ENCODE measurements at places on chromosomes 1 and 21.

- no peaks in the 10 kb centered on the region for H3K4me1 ChIP-seq
- H3K36me3 ChIP-seq, result no peaks in the 10 kb centered on the region
- H3K27ac ChIP-seq, result no peak overlapping the region
- no peak for DNase-seq
Measured at GRCh38 chr1:36919491-36920145, 114.7 kb downstream of the GRIK3 start.

GRCh38 chr1:246641394-246641793 is 75.1 kb downstream of the CNST start:
- no peak for DNase-seq
- no peak overlapping the region for H3K4me3 ChIP-seq
- no peaks in the 10 kb centered on the region for H3K27me3 ChIP-seq
- peaks cover 20% of the 10 kb centered on the region for H3K4me1 ChIP-seq
- peaks cover 19% of the 10 kb centered on the region for H3K36me3 ChIP-seq

DNA sequence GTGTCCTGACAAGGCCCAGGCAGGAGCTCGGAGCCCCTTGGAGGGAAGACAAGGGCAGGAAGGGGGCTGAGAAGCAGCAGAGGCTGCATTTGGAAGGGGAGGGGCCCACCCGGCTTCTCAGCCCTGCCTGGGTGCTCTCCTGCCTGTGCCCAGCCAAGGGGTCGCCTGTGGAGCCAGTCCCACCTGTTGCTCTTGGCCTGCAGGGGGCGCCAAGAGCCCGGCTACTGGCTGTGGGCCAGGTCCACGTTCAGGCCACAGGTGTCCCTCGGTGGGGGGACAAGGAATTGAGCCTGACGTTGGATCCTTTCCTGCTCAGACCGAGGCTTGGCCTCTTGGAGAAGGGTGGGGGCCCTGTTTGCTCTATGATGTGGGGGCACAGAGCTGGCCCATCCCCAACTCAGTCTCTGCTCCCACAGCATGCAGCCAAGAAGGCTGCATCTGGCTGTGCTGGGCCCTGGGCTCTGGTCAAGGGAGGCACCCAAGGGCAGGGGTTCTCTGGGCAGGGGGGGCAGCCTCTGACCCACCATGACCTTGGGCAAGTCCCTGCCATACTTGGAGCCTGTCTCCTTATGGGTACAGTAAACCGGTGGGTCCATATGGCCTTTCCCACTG is 10.9 kb downstream of the WNT4 start:
- no peaks in the 10 kb centered on the region for H3K36me3 ChIP-seq
- DNase-seq, result no peak
- peaks cover 11% of the 10 kb centered on the region for H3K4me1 ChIP-seq
- H3K27me3 ChIP-seq, result peaks cover 27% of the 10 kb centered on the region

DNA sequence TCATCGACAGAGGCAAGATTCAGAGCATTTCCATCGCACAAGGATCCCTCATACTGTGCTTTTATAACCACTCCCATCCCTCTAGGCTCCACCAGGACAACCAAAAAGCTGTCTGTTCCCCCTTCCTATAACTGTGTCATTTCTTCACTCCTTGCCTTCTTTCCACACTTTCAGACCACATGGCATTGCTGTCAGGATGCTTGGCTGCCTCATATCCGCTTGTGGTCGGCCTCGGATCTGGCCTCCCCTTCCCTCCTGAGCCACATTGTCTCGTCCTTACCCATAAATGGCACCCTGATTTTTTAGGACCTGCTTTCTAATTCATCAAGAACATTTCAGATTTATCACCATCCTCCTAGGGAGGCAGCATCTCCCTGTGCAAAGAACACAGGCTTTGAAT is 80.5 kb downstream of the HIVEP3 start:
- H3K27me3 ChIP-seq, result no peaks in the 10 kb centered on the region
- DNase-seq, result no peak
- no peaks in the 10 kb centered on the region for H3K4me1 ChIP-seq
- no peak overlapping the region for H3K27ac ChIP-seq

DNA sequence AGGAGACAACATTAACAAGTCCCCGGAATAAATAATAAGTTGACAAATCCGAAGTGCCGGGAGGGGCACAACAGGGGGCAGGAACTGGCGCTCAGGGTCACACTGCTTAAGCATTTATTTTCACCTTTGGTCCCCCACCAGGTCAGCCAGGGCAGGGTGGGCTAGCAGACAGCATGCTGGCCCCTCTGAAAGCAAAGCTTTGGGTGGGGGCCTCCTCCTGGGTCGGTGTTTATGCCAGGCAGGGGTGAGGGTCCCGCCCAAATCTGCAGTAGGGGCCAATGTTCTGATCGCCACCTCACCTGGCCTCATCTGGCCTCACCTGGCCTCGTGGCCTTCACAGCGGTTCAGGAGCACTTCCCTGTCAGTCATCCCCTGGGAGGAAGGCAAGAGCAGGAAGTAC is 8.2 kb upstream of the FAM131C start:
- no peak for DNase-seq
- H3K27me3 ChIP-seq, result no peaks in the 10 kb centered on the region
- H3K4me3 ChIP-seq, result no peak overlapping the region
- no peaks in the 10 kb centered on the region for H3K36me3 ChIP-seq

- no peaks in the 10 kb centered on the region for H3K4me1 ChIP-seq
- no peak for DNase-seq
- no peaks in the 10 kb centered on the region for H3K36me3 ChIP-seq
- no peak overlapping the region for H3K27ac ChIP-seq
Measured at GRCh38 chr1:110734133-110734680, 59.5 kb upstream of the KCNA3 start.

GRCh38 chr1:209756615-209757445 is 977 bp downstream of the TRAF3IP3 start:
- H3K27me3 ChIP-seq, result no peaks in the 10 kb centered on the region
- H3K27ac ChIP-seq, result no peak overlapping the region
- H3K4me1 ChIP-seq, result no peaks in the 10 kb centered on the region
- no peak overlapping the region for H3K4me3 ChIP-seq

DNA sequence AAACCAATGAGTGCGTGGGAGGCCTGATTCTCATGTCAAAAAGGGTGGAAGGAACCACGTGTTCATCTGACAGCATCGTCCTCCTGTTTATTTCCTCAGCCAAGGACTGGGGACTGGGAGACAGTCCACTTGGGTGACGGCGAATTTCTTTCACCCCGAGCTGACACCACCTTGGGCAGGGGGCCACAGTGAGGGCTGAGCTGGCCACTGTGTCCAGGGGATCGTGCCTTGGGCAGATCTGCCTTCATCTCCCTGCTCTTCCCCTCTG is 122.1 kb downstream of the SIM2 start:
- no peaks in the 10 kb centered on the region for H3K4me1 ChIP-seq
- H3K27ac ChIP-seq, result no peak overlapping the region
- no peak overlapping the region for H3K4me3 ChIP-seq
- H3K27me3 ChIP-seq, result no peaks in the 10 kb centered on the region
- no peak for DNase-seq

DNA sequence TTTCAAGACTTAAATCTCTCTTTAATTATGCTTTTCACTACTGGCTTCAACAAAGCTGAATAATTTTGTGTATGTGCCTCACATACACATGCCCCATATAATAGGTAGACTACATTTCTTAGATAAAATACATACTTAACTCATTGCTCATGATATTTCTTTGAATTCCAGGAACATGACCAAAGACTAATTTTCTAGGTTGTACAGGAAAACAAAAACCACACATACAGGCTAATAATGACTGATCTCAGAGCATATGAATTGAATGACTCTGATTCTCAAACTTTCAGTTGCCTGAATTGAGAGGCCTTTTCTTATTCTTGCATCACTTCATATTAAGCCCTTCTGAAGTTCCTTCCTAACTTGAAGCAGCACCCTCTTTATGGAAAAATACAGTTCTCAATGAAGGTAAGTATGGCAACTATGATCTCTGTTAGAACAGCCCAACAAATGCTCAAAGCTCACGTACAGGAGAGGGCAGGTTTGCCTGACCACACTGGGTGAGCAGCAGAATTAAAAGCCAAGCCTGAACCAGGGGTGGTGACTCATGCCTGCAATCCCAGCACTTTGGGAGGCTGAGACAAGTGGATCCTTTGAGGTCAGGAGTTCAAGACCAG is 22.6 kb upstream of the UAP1 start:
- DNase-seq, result no peak
- H3K4me3 ChIP-seq, result no peak overlapping the region
- H3K4me1 ChIP-seq, result peaks cover 5% of the 10 kb centered on the region
- no peak overlapping the region for H3K27ac ChIP-seq

DNA sequence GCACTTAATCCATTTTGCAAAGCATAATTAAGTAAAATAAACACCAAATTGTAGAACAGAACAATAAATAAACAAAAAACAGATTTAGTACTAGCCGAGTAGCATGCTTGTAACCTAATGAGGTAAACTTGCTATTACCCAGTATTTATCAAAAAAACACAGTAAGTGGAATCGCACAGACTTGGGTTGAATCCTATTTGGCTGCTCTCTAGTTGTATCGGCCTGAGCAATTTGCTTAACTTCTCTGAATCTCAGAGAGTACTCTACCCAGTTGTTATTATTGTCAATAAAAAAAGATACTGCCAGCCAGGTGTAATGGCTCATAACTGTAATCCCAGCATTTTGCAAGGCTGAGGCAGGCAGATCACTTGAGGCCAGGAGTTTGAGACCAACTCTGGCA is 664.3 kb downstream of the ADGRL2 start:
- no peaks in the 10 kb centered on the region for H3K36me3 ChIP-seq
- H3K4me1 ChIP-seq, result peaks cover 5% of the 10 kb centered on the region
- no peak overlapping the region for H3K4me3 ChIP-seq
- no peak overlapping the region for H3K27ac ChIP-seq
- H3K27me3 ChIP-seq, result no peaks in the 10 kb centered on the region

DNA sequence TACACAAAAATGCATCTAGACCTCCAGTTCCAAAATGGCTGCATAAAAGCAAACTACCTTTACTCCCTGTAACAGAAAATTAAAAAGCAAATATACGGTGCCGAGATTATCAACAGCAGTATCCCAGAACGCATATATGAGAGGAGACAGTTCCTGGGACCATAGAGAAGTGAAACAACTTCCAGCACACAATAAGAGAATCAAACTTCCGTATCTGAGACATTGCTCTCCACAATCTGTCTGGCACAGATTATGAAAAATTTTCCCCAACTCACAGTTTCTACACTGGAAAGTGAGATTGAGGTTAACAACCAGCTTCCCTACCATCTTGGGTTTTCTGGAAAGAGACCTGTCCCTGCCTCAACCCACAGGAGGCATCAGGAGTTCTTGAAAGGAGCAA is 47.2 kb upstream of the ST6GALNAC3 start:
- no peaks in the 10 kb centered on the region for H3K4me1 ChIP-seq
- H3K4me3 ChIP-seq, result no peak overlapping the region
- no peak overlapping the region for H3K27ac ChIP-seq

DNA sequence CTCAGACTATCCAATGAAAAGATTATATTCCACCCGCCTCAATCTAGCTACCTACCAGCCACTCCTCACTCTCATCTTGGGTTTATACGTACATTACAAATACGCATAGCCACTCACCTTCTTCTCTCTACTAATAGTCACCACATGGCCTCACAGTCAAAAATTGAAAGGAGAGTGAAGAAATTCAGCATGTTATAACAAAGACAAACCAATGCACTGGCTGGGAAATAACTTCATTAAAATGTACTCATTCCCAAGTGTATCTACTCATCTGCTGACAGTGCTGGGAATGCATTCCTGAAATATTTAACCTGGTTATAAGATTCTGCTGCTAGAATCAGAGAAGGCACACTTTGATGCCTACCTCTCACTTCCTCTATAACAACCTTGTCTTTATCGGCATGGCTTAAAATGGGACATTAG is 6.5 kb downstream of the ZNF644 start:
- H3K27ac ChIP-seq, result no peak overlapping the region
- H3K27me3 ChIP-seq, result no peaks in the 10 kb centered on the region
- DNase-seq, result no peak
- peaks cover 3% of the 10 kb centered on the region for H3K4me1 ChIP-seq

- no peak for DNase-seq
- peaks cover 26% of the 10 kb centered on the region for H3K4me1 ChIP-seq
- H3K4me3 ChIP-seq, result no peak overlapping the region
- no peaks in the 10 kb centered on the region for H3K27me3 ChIP-seq
- no peak overlapping the region for H3K27ac ChIP-seq
Measured at GRCh38 chr21:45966791-45967394, 14.7 kb upstream of the COL6A1 start.

DNA sequence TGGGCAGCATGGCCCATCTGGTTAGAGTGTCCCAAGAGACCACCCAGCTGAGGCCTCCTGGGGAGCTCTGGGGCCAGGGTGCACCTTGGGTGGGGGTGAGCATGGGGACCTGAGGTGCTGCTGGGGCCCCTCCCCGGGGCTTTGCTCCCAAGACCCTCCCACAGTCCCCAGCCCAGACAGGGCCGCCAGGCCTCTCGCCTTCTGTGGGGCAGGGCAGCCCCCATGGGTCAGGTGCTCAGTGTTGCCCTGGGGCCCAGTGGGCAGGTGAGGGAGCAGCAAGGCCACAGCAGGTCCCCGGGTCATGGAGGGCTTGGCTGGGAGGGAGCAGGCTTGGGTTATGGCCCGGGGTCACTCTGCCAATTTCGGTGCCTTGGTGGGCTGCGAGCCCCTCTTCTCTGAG is 24.5 kb upstream of the PEX10 start:
- no peaks in the 10 kb centered on the region for H3K4me1 ChIP-seq
- H3K27me3 ChIP-seq, result peaks cover 89% of the 10 kb centered on the region
- no peak overlapping the region for H3K27ac ChIP-seq
- no peak overlapping the region for H3K4me3 ChIP-seq
- no peak for DNase-seq

GRCh38 chr1:201022820-201023516 is 546 bp downstream of the KIF21B start:
- DNase-seq, result no peak
- H3K27me3 ChIP-seq, result peaks cover 23% of the 10 kb centered on the region
- peak overlapping the region; percentile 59 for H3K4me3 ChIP-seq
- H3K4me1 ChIP-seq, result peaks cover 31% of the 10 kb centered on the region

- no peak overlapping the region for H3K4me3 ChIP-seq
- H3K27ac ChIP-seq, result no peak overlapping the region
- no peaks in the 10 kb centered on the region for H3K4me1 ChIP-seq
- no peaks in the 10 kb centered on the region for H3K27me3 ChIP-seq
Measured at GRCh38 chr1:171606402-171606941, 15.6 kb upstream of the MYOCOS start.

DNA sequence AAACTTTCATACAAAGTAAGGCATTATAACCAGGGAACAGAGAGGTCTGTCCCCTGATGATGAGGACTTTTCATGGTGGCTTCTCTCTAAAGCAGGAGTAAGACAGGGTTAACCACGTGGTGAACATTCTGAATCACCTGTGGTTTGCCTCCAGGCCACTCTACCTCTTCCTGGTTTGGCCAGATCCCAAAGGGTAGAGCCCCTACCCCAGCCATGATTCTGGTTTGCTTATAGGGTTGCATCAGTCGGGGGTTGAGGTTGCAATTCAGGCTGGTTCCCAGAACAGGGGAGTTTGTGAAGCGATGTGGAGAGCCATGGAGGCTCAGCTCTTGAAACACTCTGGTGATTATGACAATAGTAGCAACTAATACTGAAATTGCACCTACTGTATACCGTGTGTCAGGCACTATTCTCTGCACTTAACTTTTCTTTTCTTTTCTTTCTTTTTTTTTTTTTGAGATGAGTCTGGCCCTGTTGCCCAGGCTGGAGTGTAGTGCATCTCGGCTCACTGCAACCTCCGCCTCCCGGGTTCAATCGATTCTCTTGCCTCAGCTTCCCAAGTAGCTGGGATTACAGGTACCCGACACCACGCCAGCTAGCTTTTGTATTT is 8.3 kb downstream of the CNR2 start:
- no peaks in the 10 kb centered on the region for H3K36me3 ChIP-seq
- H3K4me1 ChIP-seq, result peaks cover 13% of the 10 kb centered on the region
- H3K4me3 ChIP-seq, result no peak overlapping the region
- H3K27me3 ChIP-seq, result peaks cover 26% of the 10 kb centered on the region
- DNase-seq, result no peak

Measured in tibial artery (tissue), 4 donors.